ENCODE measurements at places on chromosomes 1 and 21.
A peak's percentile ranks its signal among the peaks of the same experiment; 100 is the strongest.

GRCh38 chr21:41610042-41610839 lies 102.3 kb upstream of the TMPRSS2 start:
- peak; percentile 42 for DNase-seq

DNA sequence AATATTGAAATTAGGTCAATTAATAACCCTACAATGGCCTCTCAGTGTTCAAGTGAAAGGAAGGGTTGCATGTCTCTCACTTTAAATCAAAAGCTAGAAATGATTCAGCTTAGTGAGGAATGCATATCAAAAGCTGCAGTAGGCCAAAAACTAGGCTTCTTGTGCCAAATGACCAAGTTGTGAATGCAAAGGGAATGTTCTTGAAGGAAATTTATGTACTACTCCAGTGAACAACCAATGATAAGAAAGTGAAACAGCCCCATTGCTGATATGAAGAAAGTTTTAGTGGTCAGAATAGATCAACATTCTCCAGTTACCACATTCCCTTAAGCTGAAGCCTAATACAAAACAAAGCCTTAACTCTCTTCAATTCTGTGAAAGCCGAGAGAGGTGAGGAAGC lies 10.0 kb downstream of the MAEL start:
- DNase-seq: no peak

DNA sequence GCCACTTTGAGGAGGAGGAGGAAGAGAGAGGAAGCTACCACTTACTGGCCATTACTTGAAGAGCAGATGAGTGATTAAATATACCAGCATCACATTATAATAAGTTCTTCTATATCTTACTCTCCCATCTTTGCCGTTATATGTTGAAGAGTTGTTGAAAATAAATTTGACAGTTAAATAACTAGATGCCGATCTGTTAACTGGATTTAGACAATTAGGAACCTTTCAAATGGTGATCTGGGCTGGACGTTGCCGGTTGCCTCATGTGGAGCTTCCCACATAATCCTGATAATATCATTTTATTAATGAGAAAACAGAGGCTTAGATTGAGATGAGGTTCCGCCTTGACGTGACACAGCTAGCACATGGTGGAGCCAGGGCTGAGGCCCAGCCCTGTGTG lies 147.0 kb downstream of the SDCCAG8 start:
- no peak for DNase-seq

DNA sequence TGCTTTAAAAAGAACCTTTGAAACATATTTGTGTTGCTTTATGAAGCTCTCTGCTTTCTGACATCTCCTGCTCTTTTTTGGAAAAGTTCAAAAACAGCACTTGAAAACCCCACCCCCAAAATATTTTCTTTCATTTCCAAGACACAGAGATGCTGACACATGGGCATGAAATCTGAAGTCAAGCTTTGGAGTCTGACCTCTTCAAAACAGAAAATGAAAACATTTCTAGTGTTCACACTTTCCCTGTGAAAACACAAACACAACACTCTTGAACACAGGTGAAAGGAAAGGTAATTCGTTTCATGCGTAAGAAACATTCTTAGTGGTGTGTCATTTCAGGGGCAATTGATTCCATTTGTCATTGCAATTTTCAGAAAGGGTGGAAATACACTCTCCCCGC lies 10.8 kb downstream of the NGF start:
- DNase-seq: no peak

GRCh38 chr1:214419650-214420049 lies 131.8 kb downstream of the PTPN14 start:
- DNase-seq: no peak

GRCh38 chr1:77156214-77156613 lies 63.0 kb downstream of the PIGK start:
- no peak for DNase-seq

DNA sequence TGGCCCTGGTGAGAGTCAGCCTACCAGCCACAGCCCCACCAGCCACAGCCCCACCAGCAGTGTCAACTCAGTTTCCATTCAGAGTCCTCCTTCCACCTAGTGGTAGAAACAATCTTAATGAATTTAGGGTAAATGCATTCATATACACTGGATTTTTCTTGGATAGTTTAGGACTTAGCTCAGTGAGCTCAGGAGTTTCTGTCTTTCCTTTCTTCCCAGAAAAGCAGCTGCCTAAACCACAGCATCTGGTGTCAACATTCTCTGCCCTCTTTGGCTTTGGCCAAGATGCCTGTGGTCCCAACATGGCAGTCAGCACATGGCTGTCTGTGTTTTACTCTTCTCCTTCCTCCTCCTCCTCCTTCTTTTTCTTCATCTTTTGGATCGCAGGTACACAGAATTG lies 94.0 kb downstream of the CLIC6 start:
- no peak for DNase-seq

DNA sequence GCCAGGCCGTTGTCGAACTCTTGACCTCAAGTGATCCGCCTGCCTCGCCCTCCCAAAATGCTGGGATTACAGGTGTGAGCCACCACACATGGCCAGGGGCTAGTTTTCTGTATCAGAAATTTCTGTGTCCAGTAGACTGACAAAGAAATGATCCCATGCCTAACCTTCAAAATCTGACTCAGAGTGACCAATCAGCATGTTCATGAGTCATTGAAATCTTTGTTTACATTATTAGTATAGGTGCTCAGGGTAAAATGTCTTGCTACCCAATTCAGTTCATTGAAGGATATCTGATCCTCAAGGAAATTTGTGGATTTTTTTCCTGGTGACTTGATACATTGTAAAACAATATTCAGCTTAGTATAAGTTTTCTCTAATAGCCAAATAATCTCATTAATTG lies 11.0 kb upstream of the LDLRAD2 start:
- DNase-seq: no peak

GRCh38 chr1:233465745-233466343 lies 138.3 kb downstream of the MAP3K21 start:
- DNase-seq: no peak

DNA sequence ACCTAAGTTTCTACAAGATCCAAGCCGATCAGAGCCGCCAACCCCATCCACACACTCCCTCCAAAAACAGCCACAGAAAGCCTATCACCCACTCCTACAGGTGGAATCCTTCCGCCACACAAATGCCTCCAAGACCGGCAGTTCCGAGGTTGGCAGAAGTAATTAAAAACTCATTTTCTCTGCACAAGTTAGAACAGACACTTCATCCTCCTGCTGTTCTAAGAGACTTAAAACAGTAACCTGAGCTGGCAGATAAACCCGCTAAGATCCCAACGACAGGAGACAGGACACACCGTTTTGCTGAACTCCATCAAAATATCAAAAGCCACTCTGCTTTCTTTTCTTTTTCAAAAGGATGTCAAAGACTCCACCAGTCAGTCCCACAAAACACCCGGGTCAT lies 2.8 kb downstream of the SSBP3 start:
- no peak for DNase-seq

All from activated CD8-positive, alpha-beta T cell treated with anti-CD3 and anti-CD28 coated beads, Interleukin-2, amount 10 ng/mL, durations not matched to agents 7 days and 5 days (primary cell).